ENCODE measurements at places on chromosomes 13 and 19. TPM values are rescaled to one million over a fixed set of nuclear protein-coding genes. Genes with fewer than 3 reads are reported as not detected.

ITGBL1 gene
- not detected for total RNA-seq

IL4I1 gene
- 1.7 TPM for total RNA-seq

KLC3 gene
- not detected for total RNA-seq

FBXW9 gene
- 3.2 TPM for total RNA-seq

GRCh38 chr19:29715701-29716581 is 880 bp upstream of the C19orf12 start:
- H3K36me3 ChIP-seq = no peaks in the 10 kb centered on the region
- H3K27me3 ChIP-seq = no peaks in the 10 kb centered on the region
- H3K4me3 ChIP-seq = peak overlapping the region; percentile 95
- peak overlapping the region; percentile 97 for H3K27ac ChIP-seq

GRCh38 chr13:76471486-76471885 is 414.7 kb downstream of the KCTD12 start:
- DNase-seq = no peak
- no peak overlapping the region for H3K27ac ChIP-seq
- H3K36me3 ChIP-seq = no peaks in the 10 kb centered on the region
- H3K4me3 ChIP-seq = no peak overlapping the region

- DNase-seq = no peak
- H3K27ac ChIP-seq = no peak overlapping the region
- H3K4me1 ChIP-seq = no peaks in the 10 kb centered on the region
- no peak overlapping the region for H3K4me3 ChIP-seq
- no peaks in the 10 kb centered on the region for H3K27me3 ChIP-seq
These were observed 1391.4 kb downstream of the EFNB2 start for GRCh38 chr13:105144020-105144419.

- H3K36me3 ChIP-seq = peaks cover 3% of the 10 kb centered on the region
- no peak overlapping the region for H3K27ac ChIP-seq
- H3K4me1 ChIP-seq = no peaks in the 10 kb centered on the region
- no peak for DNase-seq
These were observed 20.1 kb downstream of the N4BP2L1 start for GRCh38 chr13:32407854-32408253.

- H3K4me3 ChIP-seq = no peak overlapping the region
- no peaks in the 10 kb centered on the region for H3K27me3 ChIP-seq
- no peak overlapping the region for H3K27ac ChIP-seq
- no peaks in the 10 kb centered on the region for H3K4me1 ChIP-seq
These were observed 61.2 kb upstream of the USE1 start for GRCh38 chr19:17153996-17154395.

DNA sequence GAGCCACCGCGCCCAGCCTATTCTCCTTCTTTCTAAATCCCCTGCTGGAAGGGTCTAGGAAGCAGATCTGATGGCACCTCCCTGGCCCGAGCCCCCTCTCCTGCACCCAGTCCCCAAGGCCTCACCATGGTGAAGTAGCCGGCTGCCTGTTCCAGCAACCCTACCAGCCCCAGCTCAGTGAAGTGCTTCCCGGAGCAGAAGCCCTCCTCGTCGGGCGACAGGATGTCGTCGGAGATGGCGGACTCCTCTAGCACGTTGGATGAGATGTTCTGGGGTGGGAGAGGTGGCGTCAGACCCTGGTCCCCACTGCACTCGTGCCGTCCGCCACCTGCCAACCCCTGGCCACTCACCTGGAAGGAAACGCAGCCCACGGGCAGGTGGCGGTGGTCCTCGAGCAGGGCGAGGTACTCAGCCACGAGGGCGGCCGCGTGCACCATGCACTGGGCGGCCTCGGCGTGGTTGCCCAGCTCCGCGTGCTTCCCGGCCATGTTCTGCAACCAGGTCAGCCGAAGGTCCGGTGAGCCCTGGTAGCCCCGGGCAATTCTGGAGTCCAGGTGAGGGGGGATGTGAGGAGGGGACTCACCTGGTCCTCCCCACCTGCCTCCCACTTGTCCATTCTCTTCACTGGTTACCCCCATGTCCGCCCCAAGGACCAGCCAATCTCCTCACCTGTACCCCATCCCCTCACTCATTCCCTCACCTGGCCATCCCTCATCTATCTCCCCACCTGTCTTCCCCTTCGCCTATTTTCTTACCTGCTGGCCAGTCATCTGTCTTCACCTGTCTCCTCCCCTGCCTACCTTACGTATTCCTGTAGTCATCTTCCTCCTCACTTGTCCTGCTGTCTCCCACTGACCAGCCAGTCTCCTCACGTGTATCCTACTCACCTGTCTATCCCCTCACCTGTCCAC is 11.5 kb upstream of the KANK2 start:
- no peak overlapping the region for H3K4me3 ChIP-seq
- H3K27ac ChIP-seq = no peak overlapping the region
- H3K36me3 ChIP-seq = no peaks in the 10 kb centered on the region
- H3K27me3 ChIP-seq = no peaks in the 10 kb centered on the region

DNA sequence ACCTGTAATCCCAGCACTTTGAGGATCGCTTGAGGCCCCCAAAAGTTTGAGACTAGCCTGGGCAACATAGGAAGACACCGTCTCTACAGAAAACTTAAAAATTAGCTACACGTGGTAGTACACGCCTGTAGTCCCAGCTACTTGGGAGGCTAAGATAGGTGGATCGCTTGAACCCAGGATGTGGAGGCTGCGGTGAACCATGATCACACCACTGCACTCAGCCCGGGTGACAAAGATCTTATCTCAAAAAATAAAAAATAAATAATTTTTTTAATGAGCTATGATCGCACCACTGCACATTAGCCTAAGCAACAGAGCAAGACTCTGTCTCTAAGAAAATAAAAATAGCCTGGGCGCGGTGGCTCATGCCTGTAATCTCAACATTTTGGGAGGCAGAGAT is 6.6 kb downstream of the RCBTB2 start:
- H3K4me3 ChIP-seq = no peak overlapping the region
- H3K27ac ChIP-seq = no peak overlapping the region
- H3K4me1 ChIP-seq = peaks cover 6% of the 10 kb centered on the region
- DNase-seq = no peak
- H3K36me3 ChIP-seq = no peaks in the 10 kb centered on the region
